ENCODE measurements at places on chromosomes 3 and 15. TPM values are rescaled to one million over a fixed set of nuclear protein-coding genes. Genes with fewer than 3 reads are reported as not detected.

- no peak for DNase-seq
Measured at GRCh38 chr15:83775738-83776137, 121.8 kb downstream of the ADAMTSL3 start.

DNA sequence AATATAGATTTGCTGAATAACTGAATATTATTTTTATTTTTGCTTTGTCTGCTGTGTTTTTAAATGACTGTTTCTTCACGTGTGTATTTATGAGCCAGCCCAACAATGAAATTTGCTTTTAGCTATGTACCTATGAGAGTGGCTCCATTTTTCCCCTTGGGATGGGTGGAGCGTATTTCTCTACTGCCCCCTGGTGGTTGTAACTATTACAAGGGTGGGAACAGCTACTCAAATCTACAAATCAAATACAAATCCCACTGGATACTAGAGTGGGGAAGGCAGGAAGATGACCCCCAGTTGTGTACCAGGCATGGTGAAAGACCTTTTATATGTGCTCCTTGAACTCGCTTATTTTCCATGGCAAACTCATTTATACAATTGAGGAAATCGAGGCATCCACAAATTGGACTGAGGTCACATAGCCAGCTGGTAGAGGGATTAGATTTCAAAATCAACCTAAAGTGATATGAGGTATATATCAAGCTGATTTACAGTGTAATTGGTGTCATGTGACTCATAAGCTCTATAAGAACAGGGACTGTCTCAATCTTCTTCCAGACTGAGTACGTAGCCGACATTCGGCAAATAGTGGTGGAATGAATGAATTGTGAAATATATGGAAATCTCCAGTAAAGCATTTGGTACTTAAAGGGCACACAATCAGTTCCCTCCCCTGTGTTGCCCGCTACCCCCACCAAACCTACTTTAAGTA lies 69.5 kb upstream of the VEPH1 start:
- DNase-seq: no peak

GRCh38 chr3:178967177-178967532 lies 104.5 kb downstream of the ZMAT3 start:
- no peak for DNase-seq

The SPTBN5 gene
- 0.18 TPM for total RNA-seq

The MKRN3 gene
- total RNA-seq: not detected

The OR5K2 gene
- total RNA-seq: not detected
